CD4-positive, alpha-beta T cell (primary cell): ENCODE measurements at places on chromosomes 7 and 10. TPM values are rescaled to one million over a fixed set of nuclear protein-coding genes. Genes with fewer than 3 reads are reported as not detected.

The IGFBP3 gene
- total RNA-seq: 10.0 TPM

The NDUFB8 gene
- 173 TPM for total RNA-seq

The MEST gene
- 2.7 TPM for total RNA-seq

The CTAGE4 gene
- 1.2 TPM for total RNA-seq

The NPFFR1 gene
- total RNA-seq: not detected

DNA sequence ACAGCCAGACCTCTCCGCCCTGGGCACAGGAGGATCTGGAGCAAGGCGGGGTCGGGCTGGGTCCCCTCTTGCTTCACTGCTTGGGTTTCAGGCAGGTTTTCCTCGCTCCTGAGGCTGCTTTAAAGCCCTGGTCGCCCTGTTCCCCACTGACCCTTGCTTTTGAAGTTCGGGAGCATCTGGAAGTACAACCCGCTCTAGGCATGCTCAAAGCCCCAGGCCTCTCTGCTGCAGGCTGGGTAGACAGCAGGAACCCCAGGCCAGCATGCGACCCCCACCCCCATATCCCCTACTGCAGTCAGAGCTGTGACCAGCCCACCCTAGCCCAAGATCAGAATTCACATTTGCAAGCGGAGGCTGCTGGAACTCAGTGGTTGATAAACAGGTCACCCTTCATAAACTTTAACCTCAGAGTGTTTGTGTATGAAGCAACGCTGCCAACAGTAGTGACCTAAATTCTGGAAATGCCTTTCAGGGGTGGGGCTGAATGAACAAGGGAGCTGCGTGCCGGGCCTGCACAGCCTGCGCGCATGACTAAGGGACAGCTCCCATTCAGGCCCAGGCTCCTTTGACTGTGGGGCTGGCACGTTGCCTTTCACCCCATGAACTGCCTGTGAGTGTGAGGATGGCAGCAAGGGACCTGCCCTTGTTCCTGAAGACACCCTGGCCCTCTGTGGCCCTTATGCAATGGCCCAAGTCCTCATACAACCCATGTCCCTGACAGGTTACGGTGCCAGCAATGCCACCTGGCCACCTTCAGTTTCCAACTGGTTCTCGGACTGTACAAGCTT is 52.5 kb downstream of the PROSER2 start:
- H3K27ac ChIP-seq: no peak overlapping the region
- H3K27me3 ChIP-seq: no peaks in the 10 kb centered on the region
- DNase-seq: no peak
- no peak overlapping the region for H3K4me3 ChIP-seq

DNA sequence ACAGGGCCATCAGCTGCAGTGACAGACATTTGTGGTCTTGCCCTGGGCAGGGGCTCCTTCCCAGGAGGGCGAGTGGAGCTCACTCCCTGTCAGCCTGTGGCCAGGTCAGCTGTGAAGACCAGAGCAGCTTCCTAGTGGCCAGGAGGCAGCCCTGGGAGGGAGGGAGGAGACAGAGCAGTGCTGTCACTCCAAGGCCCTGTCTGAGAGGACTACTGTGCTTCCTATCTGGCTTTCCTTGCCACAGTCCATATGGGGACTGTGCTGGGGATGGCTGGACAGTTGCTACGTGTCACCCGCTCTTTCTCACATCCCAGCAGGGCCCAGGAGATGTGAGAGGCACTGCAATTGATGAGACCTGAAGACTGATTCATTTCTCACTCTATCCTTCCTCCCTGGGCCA is 15.2 kb upstream of the ADCYAP1R1 start:
- no peak overlapping the region for H3K27ac ChIP-seq
- H3K4me1 ChIP-seq: no peaks in the 10 kb centered on the region
- no peaks in the 10 kb centered on the region for H3K36me3 ChIP-seq
- H3K4me3 ChIP-seq: no peak overlapping the region
- DNase-seq: no peak

DNA sequence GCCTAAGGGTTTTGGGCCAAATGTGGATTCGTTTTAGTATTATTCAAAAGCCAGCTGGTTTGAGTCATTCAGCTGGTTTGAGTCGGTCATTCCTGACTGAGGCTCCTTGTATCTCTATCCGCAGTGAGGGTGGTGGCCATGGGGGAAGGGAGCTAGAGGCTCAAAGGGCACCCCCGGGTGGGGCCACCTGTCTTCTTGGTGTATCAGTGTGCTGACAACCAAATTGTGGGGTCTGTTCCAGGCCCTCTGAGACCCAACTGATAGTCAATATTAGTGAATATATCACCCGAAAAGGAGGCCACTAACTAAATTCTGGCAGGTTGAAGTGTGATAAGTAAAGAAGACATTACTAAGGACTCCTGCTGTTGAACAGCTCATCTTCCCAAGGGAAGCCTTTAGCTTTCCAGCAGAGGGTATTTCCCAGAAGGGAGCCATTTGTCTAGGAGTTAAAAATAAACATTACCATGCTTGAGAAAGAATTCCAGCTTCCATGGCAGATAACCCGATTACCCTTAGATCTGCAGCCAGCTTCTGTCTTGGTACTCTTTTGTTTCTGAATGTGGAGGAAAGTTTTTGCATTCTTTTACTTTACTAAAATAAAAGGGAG is 29.9 kb upstream of the DDX50 start:
- H3K4me3 ChIP-seq: no peak overlapping the region
- no peaks in the 10 kb centered on the region for H3K36me3 ChIP-seq
- no peak for DNase-seq
- no peaks in the 10 kb centered on the region for H3K4me1 ChIP-seq

DNA sequence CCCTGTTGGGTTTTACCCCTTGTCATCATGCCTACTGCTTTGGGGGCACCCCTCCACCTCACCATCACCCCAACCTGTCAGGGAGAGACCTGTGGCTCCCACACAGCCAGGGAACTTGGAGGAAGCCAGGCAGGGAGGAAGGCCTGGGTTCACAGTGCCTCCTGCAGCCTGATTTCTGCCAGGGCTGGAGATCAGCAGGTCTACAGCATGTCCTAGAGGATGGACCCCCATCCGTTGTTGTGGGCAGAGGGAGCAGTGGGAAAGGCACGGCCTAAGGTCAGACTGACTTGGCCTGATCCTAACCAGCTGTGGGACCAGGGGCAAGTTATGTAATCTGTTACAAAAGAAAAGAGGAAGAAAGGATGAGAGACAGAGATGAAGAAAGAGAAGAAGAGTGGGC is 28.2 kb downstream of the ZCCHC24 start:
- DNase-seq: no peak
- no peaks in the 10 kb centered on the region for H3K36me3 ChIP-seq
- no peaks in the 10 kb centered on the region for H3K27me3 ChIP-seq
- H3K27ac ChIP-seq: no peak overlapping the region

- no peaks in the 10 kb centered on the region for H3K4me1 ChIP-seq
- no peak overlapping the region for H3K27ac ChIP-seq
- no peaks in the 10 kb centered on the region for H3K36me3 ChIP-seq
- no peak for DNase-seq
Measured at GRCh38 chr10:97842656-97843280, 6.9 kb upstream of the GOLGA7B start.

GRCh38 chr7:27745064-27745583 is 5.2 kb downstream of the TAX1BP1 start:
- DNase-seq: no peak
- no peak overlapping the region for H3K4me3 ChIP-seq
- peaks cover 18% of the 10 kb centered on the region for H3K4me1 ChIP-seq

GRCh38 chr10:34147641-34148304 is 667.3 kb downstream of the PARD3 start:
- no peaks in the 10 kb centered on the region for H3K4me1 ChIP-seq
- no peak overlapping the region for H3K27ac ChIP-seq
- no peaks in the 10 kb centered on the region for H3K27me3 ChIP-seq
- no peak overlapping the region for H3K4me3 ChIP-seq
- DNase-seq: no peak

GRCh38 chr10:44307691-44308090 is 77.2 kb downstream of the CXCL12 start:
- H3K27me3 ChIP-seq: no peaks in the 10 kb centered on the region
- H3K4me3 ChIP-seq: no peak overlapping the region
- DNase-seq: no peak
- H3K27ac ChIP-seq: no peak overlapping the region

DNA sequence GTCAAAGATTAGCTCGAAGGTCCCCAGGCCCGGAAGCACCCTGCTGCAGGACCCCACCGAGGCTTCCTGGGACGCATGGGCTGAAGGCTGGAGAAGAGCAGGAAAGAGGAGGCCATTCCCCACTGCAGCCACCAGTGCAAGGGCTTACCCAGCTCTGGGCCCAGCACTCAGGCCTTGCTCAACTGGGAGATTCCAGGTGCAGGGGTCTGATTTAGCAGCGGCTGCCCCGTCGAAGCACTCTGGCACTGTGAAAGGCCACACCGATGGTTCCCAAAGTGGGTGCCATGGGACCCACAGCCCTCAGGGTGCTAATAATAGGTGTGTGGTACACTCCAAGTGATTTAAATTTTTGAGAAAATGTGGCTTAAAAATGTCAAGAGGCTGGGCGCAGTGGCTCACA is 130.9 kb downstream of the OAT start:
- no peak overlapping the region for H3K4me3 ChIP-seq
- DNase-seq: no peak
- no peak overlapping the region for H3K27ac ChIP-seq
- no peaks in the 10 kb centered on the region for H3K27me3 ChIP-seq

DNA sequence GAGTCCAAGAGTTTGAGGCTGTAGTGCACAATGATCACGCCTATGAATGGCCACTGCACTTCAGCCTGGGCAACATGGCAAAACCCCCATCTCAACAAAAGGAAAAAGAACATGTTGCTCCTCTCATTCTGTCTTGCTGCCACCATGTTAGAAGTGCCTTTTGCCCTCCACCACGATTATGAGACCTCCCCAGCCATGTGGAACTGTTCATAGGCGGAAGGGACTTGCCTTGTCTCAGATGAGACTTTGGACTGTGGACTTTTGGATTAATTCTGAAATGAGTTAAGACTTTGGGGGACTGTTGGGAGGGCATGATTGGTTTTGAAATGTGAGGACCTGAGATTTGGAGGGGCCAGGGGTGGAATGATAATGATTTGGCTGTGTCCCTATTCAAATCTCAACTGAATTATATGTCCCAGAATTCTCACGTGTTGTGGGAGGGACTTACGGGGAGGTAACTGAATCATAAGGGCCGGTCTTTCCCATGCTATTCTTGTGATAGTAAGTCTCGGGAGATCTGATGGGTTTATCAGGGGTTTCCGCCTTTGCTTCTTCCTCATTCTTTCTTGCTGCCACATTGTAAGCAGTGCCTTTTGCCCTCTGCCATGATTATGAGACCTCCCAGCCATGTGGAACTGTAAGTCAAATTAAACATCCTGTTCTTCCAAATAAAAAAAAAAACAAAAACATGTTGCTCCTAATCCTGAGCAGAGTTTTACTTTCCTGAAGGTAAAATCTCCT is 22.3 kb downstream of the DLG5 start:
- no peak overlapping the region for H3K4me3 ChIP-seq
- no peak overlapping the region for H3K27ac ChIP-seq
- H3K4me1 ChIP-seq: no peaks in the 10 kb centered on the region

DNA sequence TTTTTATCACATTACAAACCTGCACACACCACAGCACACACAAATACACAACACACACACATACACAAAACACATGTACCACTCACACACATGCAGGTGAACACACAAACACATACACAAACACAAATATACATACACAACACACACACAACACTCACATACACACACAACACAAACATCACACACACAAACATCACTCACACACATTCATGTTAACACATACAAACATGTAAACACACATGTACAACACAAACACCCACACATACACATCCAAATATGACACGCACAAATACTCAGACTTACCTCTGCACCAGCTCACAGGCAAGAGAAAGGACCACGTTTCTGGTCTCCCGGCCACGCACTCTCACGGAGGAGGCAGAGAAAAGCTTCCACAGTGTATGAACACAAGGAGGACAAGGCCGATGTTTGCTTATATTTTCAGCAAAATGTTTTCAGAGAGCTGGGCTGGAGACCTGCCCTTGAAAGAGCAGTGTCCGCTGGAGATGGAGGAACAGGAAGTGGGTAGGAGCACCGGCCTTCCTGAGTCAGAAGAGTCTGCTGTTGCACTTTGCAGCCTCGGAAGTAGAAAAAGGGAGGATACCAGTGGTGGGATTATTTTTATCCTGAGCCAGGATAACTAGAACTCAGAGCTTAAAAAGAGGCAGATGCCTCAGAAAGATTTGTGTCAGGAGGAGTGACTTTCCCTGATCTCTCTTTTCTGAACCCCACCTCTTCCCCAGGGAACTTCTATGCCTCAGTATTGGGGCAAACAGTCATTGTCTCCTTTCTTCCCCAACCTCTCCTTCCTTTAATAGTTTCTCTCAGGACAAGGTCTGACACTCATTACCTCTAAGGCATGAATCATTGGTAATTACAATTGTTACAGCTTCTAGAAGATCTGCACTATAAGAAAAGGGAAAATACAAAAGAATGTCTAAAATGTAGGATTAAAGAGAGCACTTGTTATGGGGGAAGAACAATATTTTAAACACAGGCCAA is at the start of gene GIMAP6:
Gene GIMAP6, minus strand, starts transcription at position 520 of the 999 bp plus-strand sequence. CDS start 2,243 bp downstream, outside the sequence.
- H3K4me1 ChIP-seq: peaks cover 60% of the 10 kb centered on the region
- H3K27me3 ChIP-seq: no peaks in the 10 kb centered on the region
- peak within 1 kb of the TSS; percentile 58 for H3K27ac ChIP-seq
- peak; percentile 33 for DNase-seq
- peaks cover 37% of the 10 kb centered on the region for H3K36me3 ChIP-seq
- H3K4me3 ChIP-seq: peak within 1 kb of the TSS; percentile 79
